NCI-H187 treated with DMSO at 0.1 percent for 48 hours (cell line): ENCODE measurements at places on chromosomes 3 and 15.
A peak's percentile ranks its signal among the peaks of the same experiment; 100 is the strongest.

GRCh38 chr15:52567871-52568600 lies 794 bp downstream of the ARPP19 start:
- DNase-seq = no peak

GRCh38 chr3:170622369-170623159 lies 36.7 kb upstream of the SLC7A14 start:
- DNase-seq = peak; percentile 86

- no peak for DNase-seq
Observed at GRCh38 chr3:152595975-152596821, 238.7 kb upstream of the P2RY1 start.

- no peak for DNase-seq
Observed at GRCh38 chr3:5205165-5205941, 17.8 kb downstream of the EDEM1 start.
